ENCODE measurements at places on chromosomes 1 and 21. TPM values are rescaled to one million over a fixed set of nuclear protein-coding genes. Genes with fewer than 3 reads are reported as not detected.
A peak's percentile ranks its signal among the peaks of the same experiment; 100 is the strongest.

The TDRD5 gene
- polyA plus RNA-seq, result 0.40 TPM

- no peaks in the 10 kb centered on the region for H3K27me3 ChIP-seq
- H3K4me1 ChIP-seq, result peaks cover 19% of the 10 kb centered on the region
- no peak for DNase-seq
- no peaks in the 10 kb centered on the region for H3K36me3 ChIP-seq
- H3K27ac ChIP-seq, result no peak overlapping the region
Measured at GRCh38 chr1:101261623-101262022, 24.8 kb downstream of the S1PR1 start.

The ZNF695 gene
- polyA plus RNA-seq, result 1.5 TPM

DNA sequence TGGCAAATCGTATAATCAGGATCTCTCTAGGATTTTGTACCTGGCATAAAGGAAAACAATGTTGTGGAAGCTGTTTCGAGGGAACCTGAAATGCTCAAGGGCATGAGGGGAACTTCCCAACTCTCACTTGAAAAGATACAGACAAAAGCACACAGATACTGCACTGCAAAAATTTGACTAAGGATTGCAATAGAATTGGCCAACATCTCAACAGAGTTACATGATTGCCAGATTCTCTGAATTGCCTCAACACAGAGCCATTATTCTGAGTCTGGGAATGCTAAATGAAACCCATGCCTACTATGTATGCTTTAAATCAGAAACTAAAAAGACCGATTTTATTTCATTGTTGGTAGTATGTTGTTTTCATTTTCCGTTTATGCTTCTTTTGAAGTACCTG, 16.0 kb downstream of the KRTAP19-8 start:
- DNase-seq, result no peak
- no peaks in the 10 kb centered on the region for H3K4me1 ChIP-seq
- no peaks in the 10 kb centered on the region for H3K27me3 ChIP-seq
- no peak overlapping the region for H3K27ac ChIP-seq
- no peak overlapping the region for H3K4me3 ChIP-seq
- no peaks in the 10 kb centered on the region for H3K36me3 ChIP-seq

The PFKFB2 gene
- polyA plus RNA-seq, result 37.2 TPM

DNA sequence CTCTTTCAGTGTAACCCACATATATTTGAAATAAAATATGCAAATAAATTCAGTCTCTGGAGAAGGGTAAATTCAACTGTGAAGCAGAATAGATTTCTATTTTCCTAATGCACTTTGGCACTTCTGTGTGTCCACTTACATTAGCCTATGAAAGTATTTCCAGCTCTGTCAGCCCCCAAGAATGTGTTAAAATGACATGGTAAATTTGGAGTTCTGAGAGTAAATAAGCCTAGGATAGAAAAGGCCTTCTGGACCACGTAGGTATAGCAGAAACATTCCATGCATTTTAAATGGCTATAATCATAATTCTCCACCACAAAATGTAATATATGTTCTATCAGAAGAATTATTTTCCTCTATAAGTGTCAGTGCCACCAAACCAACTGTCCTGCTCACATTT, 276.2 kb downstream of the NEGR1 start:
- H3K36me3 ChIP-seq, result no peaks in the 10 kb centered on the region
- H3K27me3 ChIP-seq, result no peaks in the 10 kb centered on the region
- no peaks in the 10 kb centered on the region for H3K4me1 ChIP-seq
- no peak for DNase-seq
- H3K4me3 ChIP-seq, result no peak overlapping the region

DNA sequence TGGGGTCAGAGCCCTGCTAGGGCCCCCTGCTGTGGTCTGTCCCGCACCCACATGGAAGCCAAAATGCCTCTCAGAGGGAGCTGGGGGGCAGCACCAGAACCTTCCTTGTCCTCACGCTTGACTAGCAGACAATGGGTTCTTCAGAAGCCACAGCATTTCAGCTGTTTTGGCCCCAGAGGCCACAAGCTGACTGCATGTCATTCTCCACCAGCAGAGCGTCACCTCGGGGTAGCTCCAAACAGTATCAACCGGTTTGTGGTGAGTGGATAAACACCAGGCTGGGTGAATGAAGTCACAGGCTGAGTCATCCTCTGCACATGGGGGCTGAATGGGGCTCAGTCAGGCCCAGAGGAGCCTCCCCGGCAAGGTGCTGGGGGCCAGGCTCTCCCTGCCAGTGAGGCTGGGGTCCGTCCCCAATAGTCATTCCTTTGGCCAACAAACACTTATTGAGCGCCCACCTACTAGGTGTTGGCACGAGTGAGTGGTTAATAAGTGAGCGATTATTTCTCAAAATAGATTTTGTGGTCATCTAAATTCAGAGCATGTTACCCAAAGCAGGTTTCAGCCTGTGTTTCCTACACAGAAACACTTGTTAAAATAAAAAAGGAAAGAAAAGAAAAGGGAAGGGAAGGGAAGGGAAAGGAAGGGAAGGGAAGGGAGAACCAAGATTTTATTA, 9.1 kb downstream of the OLIG1 start:
- H3K4me3 ChIP-seq, result no peak overlapping the region
- no peak for DNase-seq
- no peaks in the 10 kb centered on the region for H3K4me1 ChIP-seq
- no peaks in the 10 kb centered on the region for H3K36me3 ChIP-seq
- no peak overlapping the region for H3K27ac ChIP-seq

The USH2A gene
- 0.06 TPM for polyA plus RNA-seq

GRCh38 chr1:191886977-191887376, 271.3 kb upstream of the RGS18 start:
- no peaks in the 10 kb centered on the region for H3K36me3 ChIP-seq
- no peaks in the 10 kb centered on the region for H3K27me3 ChIP-seq
- no peak overlapping the region for H3K27ac ChIP-seq
- no peak overlapping the region for H3K4me3 ChIP-seq

The CITED4 gene
- 4.3 TPM for polyA plus RNA-seq

- no peak overlapping the region for H3K27ac ChIP-seq
- H3K27me3 ChIP-seq, result peaks cover 6% of the 10 kb centered on the region
- no peaks in the 10 kb centered on the region for H3K36me3 ChIP-seq
Measured at GRCh38 chr1:110781525-110781924, 91.4 kb upstream of the CD53 start.

The FCGR1A gene
- polyA plus RNA-seq, result 1.8 TPM

DNA sequence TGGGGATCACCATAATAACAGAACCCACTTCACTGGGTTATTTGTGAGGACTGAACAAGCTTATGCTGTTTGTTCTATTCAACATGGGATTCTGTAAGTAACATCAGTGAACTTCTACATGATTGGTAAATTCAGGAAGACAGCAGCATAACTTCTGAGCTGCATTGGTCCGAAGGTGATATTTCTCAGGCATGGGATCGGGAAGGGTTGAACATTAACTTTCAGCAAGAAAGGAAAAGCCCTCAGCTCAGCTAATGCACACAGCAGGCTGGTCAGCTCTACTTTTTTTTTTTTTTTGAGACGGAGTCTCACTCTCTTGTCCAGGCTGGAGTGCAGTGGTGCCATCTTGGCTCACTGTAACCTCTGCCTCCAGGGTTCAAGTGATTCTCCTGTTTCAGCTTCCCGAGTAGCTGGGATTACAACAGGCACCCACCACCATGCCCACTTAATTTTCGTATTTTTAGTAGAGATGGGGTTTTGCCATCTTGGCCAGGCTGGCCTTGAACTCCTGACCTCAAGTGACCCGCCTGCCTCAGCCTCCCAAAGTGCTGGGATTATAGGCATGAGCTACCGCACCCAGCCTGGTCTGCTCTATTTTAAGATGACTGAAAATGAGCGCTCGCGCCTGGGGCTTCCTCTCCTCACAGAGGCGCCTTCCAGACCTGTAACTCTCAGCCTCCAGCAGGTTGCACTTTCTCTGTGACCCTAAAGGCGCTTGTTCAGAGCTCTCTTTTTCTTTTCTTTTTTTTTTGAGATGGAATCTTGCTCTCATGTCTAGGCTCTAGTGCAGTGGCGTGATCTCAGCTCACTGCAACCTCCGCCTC, 42.2 kb downstream of the ECE1 start:
- peaks cover 40% of the 10 kb centered on the region for H3K36me3 ChIP-seq
- H3K27me3 ChIP-seq, result no peaks in the 10 kb centered on the region
- peak overlapping the region; percentile 79 for H3K27ac ChIP-seq

GRCh38 chr1:72280711-72281110, 1.6 kb downstream of the NEGR1 start:
- H3K27ac ChIP-seq, result no peak overlapping the region
- DNase-seq, result no peak
- peaks cover 47% of the 10 kb centered on the region for H3K27me3 ChIP-seq
- H3K36me3 ChIP-seq, result no peaks in the 10 kb centered on the region
- H3K4me1 ChIP-seq, result no peaks in the 10 kb centered on the region

The S100A7 gene
- polyA plus RNA-seq, result not detected

GRCh38 chr1:17207966-17208418, 3.1 kb downstream of the PADI1 start:
- DNase-seq, result no peak
- H3K27me3 ChIP-seq, result no peaks in the 10 kb centered on the region
- H3K4me3 ChIP-seq, result no peak overlapping the region
- H3K27ac ChIP-seq, result no peak overlapping the region

The DIRAS3 gene
- 6.0 TPM for polyA plus RNA-seq

The CFHR3 gene
- polyA plus RNA-seq, result 0.04 TPM

GRCh38 chr1:7539769-7540175, 231.3 kb upstream of the VAMP3 start:
- DNase-seq, result peak; percentile 51
- no peak overlapping the region for H3K27ac ChIP-seq
- H3K27me3 ChIP-seq, result peaks cover 8% of the 10 kb centered on the region
- no peaks in the 10 kb centered on the region for H3K4me1 ChIP-seq
- H3K36me3 ChIP-seq, result no peaks in the 10 kb centered on the region
- H3K4me3 ChIP-seq, result no peak overlapping the region

DNA sequence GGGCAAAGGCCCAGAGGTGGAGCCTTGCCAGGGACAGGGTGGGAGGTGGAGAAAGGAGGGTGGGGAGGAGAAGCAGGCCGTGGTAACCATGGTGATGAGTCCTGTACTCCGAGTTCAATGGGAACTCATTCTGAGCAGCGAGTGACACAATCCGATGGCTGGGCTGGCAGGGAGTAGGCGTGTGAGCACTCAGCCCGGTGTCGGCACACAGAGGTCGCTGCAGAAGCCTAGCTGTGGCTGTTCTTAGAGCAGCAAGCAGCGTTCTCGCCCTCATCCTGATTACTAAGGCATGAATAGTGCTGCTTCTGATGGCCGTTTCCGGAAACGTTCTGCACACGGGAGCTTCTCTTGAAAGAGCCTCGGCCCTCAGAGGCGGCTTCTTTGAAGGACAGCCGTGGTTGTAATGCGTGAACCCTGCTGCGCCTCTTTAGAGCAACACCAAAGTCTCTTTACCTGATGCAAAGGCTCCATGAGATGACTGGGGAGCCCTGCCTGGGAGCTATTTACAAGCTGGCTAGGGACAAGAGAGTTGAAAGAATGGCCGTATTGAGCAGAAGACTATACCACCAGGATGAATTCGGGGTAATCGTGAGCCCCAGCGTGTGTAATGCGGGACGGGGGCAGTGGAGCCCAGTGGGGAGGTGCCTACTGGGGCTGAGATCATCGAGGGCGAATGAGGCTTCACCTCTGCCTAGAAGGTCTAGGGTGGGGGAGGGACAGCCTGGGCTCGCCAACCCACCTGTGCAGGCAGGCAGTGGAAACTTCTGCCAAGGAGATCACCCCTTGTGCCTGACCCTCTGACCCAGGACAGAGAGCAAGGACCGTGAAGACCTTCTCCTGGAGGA, 72.8 kb upstream of the PAX7 start:
- H3K4me1 ChIP-seq, result no peaks in the 10 kb centered on the region
- DNase-seq, result no peak
- H3K27ac ChIP-seq, result no peak overlapping the region
- no peaks in the 10 kb centered on the region for H3K36me3 ChIP-seq
- H3K27me3 ChIP-seq, result peaks cover 50% of the 10 kb centered on the region

DNA sequence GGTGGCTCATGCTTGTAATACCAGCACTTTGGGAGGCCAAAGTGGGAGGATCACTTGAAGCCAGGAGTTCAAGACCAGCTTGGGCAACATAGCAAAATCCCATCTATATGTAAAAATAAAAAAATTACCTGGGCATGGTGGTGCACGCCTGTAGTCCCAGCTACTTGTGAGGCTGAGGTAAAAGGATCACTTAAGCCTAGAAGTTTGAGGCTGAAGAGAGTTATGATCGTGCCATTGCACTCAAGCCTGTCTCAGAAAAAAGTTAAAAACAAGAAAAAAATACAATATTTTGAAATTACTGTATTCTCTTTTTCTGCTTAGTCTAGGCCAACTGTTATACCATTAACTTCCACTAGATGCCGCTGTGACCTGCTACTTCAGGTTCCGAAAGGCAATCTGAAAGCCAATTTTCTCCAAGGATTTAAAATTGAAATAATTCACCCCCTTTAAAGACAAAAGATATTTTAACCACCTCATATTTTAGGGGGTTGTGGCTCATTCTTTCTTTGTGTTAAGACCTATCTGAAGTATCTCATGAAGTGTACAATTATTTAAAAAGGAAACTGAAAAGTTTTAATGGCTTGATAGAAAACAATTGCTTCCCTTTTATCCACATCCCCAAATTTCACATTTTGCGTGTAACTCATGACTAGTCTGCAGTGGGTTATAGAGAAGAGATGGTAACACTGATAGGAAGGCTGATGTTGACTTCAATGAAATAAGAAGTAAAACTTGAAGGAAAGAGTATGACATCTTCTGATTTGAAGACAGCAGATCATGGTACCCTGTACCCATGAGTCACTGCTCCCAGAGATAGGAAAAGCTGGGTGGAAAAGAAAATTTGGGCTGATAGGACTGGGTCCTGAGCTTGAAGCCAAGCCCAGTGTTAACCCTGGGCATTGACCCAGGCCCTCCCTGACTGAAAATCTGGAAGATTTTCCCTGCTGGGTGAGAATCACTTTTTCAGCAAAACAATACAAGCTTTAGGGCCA, 24.4 kb upstream of the CLDN14 start:
- H3K27ac ChIP-seq, result no peak overlapping the region
- no peaks in the 10 kb centered on the region for H3K36me3 ChIP-seq
- peak; percentile 9 for DNase-seq
- H3K4me1 ChIP-seq, result no peaks in the 10 kb centered on the region
- H3K4me3 ChIP-seq, result no peak overlapping the region
- peaks cover 8% of the 10 kb centered on the region for H3K27me3 ChIP-seq

DNA sequence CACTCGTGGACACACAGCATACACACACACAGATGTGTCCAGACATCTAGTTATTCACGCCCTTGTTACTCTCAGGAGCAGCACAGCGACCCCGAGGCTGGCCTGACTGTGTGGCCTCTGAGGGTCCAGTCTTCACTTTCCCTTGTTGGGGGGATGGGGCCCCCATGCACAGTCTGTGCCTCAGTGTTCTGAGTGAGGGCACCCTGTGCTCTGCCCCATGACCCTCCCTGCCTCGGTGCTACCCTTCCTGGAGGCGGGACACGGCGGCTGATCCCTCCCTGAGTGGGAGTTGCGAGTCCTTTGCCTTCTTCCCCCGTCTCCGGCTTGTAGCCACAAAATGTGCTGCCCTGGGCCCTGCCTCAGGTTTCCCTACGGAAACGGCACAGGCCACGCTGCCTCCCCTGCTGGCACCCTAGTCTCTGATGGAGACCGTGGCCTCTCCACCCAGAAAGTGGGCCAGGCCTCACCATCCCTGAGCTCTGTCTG, 8.6 kb downstream of the CSTB start:
- peaks cover 14% of the 10 kb centered on the region for H3K36me3 ChIP-seq
- H3K27ac ChIP-seq, result peak overlapping the region; percentile 63
- DNase-seq, result no peak
- H3K27me3 ChIP-seq, result no peaks in the 10 kb centered on the region
- peaks cover 24% of the 10 kb centered on the region for H3K4me1 ChIP-seq

The AIM2 gene
- 0.93 TPM for polyA plus RNA-seq

Measured in large intestine (tissue), 12 donors.